ENCODE measurements at places on chromosomes 3 and 15.

DNA sequence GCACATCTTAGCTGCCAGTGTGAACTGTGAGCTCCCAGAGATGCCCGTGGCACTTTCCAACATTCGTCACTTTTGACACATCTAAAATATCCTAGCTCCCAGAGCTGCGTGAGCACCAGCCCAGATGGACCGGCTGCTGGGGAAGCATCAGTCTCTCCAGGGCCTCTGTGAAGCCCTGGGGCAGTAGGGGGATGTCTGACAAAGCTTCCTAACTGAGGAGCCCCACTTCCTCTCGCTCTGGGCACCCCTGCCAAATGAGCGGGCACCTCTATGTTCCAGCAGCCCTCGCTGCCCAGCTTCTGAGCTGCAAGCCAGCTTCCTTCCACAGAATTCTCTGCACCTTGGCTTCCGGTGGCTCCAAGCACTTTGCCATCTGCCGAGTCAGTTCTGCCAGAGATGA is 91.1 kb downstream of the LIPC start:
- DNase-seq: no peak

DNA sequence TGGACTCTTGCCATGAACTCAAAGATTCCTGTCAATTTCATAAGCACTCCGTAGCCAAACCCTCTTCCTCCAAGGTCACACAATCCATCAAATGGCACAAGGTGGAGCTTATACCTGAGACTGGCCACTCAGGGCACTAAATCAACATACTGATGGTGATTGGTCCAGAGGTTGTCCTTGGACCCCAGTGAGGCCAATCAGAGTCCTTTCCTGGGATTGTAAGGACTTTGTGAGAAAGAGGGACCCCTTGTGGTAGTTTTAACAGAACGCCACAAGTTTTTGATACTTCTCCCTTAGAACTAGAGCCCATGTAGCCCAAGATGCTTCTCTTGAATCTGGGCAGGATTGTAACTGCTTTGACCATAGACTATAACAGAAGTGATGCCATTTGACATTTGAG is 44.4 kb upstream of the LARS2 start:
- DNase-seq: no peak

DNA sequence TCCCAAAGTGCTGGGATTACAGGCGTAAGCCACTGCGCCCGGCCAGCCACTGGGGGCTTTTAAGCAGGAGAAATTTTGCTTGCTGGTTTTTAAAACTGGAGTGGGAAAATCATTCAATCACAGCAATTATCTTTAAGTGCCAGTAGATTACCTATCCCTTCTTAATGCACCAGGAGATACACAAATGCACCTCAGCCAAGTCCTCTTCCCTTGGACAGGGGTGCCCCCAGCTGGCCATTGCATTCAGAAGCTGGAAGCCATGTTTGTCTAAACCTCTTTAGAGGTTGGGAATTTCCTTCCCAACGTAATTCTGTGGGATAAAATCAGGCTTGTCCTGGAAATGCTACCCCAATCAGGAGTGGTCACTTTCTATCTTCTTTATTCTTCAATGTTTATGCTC is 26.6 kb downstream of the MIX23 start:
- DNase-seq: no peak

DNA sequence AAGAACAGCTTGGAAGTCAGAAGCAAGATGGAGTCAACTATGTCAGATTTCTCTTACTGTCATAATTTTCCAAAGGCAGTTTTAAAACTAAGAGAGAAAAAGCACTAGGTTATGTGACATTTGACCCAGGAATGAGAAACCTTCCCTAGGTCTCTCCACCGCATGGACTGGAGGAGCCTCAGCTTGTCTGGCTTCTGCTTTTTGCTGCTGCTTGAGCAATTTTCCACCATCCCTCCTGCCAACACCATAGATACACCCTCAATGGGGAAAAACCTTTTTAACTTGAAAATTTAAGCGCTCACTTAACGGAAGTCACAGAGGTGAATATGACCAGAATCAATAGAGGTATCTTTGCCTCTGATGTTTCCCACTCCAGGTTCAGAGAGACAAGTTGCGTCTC is 17.8 kb upstream of the IREB2 start:
- no peak for DNase-seq

Data from GM04504 (cell line).